ENCODE measurements at places on chromosomes 12 and 14.

DNA sequence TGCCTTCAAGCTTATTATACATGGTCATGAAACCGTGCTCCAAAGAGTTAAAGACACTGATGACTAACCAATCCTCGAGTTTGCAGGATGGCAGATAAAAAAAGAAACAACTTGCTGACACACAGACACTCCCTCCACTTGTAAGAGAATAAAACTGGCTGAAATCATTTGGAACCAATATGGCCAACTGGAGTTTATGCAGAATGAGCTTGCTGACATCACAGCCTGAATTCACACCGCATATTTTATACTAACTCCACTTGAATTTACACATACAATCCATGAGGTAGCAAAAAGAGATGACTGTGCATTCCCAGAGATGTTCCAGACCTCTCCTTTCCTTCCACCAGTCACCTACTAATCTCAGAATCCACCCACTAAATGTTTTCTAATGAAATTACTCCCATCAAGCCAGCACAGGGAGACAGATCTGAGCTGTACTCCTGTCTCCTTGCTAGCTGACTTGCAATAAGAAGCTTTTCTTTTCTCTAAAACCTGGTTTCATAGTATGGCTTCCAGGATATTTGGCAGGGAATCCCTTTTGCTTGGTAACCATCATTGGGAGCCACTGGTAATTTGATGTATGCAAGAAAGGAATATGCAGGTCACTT is 15.8 kb upstream of the PTPRR start:
- DNase-seq, result no peak

- DNase-seq, result no peak
These were observed 279.6 kb upstream of the TMEM132C start for GRCh38 chr12:127987199-127987901.

GRCh38 chr12:67356380-67356774 is 87.2 kb downstream of the CAND1 start:
- DNase-seq, result no peak

DNA sequence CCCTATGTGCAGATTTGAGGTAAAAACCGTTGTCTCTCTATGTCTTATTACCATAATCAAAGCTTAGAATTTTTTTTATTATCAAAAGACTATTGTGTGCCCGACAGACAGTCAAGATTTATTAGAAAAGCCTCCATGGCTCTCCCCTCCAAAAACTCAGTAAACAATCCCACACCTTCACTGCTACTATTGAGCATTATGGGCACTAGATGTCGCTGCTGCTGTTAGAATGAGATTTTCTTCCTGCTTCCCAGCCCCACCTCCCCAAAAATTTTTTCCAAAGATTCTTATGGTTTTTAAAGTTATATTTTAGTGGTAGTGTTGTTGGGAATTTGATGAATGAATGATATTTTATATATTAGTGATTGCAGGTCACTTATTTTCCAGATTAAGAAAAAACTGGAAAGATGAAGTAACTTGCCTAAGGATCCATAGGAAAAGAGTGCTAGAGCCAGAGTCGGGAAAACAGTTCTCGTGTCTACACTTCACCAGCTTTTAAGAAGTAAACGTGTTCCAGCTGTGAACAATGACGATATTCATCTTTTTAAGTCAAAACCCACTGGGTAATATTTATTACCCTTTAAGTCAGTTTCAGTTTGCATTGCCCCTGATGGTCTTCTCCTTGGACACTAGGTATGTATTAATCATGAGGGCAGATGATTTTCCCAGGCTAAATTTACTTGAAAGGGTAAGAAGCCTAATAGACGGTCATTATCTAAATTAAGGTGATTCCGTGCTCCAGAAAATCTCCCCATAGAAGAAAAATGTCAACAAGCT is 12.2 kb upstream of the FOXG1 start:
- no peak for DNase-seq

- no peak for DNase-seq
These were observed 182.3 kb downstream of the SLC41A2 start for GRCh38 chr12:104775731-104776231.

DNA sequence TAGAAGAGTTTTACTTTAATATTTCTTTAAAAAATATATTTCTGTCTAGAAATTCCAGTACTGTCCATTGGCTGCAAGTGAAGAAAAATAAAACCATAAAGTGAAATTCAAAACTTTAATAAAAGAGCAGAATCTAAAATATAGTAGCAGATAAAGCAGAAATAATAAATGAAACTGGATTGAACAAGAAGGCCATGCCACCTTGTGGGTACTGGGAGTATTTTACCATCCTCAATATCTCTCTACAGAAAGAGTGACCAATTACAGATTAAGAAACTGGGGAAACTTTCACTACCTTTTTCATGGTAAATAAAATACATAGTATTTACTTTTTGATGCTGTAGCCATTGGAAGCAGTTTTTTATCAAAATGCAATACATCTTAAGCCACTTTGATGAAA is 220.5 kb downstream of the BCAT1 start:
- DNase-seq, result no peak

DNA sequence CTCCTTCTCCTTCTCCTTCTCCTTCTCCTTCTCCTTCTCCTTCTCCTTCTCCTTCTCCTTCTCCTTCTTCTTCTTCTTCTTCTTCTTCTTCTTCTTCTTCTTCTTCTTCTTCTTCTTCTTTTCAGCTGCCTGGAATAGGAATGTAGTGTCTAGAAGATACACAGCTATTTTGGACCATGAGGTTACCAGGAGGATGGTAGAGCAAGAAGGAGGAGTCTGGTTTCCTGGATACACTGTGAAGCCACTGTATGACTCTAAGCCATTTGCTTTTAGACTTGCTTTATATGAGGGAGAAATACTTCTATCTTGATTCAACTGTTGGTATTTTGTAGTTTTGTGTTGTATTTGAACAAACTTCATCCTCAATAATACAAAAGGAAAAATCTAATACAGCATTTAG is 3.0 kb upstream of the MYBPC1 start:
- no peak for DNase-seq

DNA sequence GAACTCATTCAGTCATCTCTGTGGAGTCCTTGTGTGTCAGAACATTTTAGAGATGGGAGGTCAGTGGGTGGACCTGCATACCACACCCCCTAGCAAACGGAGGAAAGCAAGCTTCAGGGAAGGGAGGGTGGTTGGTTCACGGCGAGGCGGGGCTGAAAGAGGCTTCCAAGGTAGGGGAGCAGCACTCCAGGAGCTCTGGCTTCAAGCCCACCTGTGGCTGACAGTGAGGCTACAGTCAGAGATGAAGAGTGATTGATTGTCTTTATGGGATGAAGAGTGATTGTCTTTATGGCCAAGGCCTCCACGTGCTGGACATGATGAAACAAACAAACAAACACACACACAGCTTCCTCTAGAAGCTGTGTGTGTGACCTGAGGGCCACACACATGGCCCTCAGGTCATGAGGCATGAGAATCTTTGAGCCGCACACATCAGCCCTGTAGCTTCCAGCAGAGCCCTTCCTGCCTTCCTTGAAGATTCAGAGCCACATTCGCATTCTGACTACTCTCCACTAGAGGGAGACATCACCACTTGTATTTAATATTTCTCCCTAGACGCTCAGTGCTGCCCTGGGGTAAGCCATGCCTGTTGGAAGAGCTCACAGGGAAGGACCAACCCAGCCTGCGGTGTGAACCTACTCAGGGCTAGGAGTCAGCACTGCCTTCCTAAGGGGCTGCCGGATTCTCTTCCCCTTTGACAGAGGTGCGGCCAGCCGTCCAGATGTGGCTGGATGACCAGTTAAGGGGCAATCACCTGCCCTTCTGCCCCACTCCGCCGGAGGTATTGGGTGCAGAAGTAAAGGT is 54.4 kb upstream of the KCNA1 start:
- DNase-seq, result no peak

GRCh38 chr12:64452559-64453329 is 824 bp downstream of the TBK1 start:
- DNase-seq, result no peak

- no peak for DNase-seq
These were observed 15.3 kb upstream of the DGLUCY start for GRCh38 chr14:91098591-91098990.

DNA sequence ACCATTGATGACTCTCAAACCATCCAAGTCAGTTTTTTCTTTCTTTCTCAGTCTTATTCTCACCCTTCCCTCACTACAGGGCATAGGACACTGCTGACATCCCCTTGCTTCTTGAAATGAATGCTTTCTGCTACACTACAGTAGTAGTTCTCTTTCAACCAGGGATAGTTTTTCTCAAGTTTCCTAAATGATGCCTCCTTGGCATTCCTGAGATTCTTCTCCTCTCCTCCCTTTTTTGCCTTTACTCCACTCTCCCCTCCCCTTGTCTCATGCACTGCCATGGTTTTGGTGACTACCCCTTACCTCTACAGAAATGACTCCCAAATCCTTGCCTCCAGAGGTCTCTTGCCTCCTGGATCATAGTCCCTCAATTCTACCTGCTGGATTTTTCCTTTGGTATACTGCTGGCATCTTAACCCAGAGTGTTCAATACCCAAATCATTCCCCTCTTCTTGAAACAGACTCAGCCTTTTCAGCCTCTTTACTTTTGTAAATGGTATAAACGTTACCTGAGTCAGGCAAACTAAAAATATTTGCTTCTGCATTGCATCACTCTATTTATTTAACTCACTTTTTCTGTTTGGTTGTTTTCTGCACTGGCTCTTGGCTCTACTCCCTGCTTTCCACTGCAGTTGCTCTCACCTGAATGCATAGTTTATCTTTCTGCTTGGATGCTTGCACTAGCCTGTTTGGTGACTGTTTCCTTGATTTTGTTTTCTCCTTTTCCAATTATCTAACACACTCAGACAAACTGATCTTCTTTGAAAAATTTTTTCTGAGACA is 211.6 kb upstream of the IGF1 start:
- DNase-seq, result no peak

DNA sequence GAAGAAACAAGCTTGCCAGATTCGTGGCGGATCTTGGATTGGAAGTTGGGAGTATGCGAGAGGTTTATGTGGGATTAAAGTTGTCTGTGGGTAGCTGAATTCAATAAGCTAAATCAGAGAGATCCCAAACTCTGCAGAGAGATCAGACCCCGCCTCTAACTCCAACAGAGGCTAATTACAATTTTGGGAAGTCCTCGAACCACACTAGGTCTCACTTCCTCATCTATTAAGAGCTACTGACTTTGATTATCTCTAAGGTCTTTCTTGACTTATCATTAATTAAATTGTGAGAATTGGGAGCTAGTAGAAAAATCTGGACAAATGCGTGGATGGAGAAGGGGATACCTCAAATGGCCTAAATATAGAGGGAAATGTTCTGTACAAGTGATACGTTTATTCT is 9.1 kb downstream of the NTF3 start:
- no peak for DNase-seq

GRCh38 chr14:102866982-102867761 is 55.3 kb upstream of the AMN start:
- DNase-seq, result no peak

DNA sequence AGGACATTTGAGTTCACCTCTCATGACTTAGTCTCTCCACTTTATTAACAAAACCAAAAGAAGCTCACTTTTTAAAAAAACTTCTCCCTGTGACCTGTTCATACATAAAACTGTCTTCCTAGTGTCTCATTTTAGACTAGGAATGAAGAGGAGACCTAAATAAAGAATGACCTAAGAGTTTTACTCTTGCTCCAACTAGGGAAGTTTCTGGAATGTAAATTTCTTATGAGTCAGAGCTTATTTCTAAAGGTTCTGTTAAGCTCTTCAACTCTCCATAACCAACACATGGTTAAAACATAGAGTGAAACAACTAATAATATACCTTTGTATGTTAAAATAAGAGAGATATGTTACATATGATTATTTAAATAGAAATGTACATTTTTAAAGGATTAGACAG is 369.8 kb downstream of the EMP1 start:
- DNase-seq, result no peak

GRCh38 chr12:2152134-2152533 is 99.3 kb downstream of the CACNA1C start:
- no peak for DNase-seq

DNA sequence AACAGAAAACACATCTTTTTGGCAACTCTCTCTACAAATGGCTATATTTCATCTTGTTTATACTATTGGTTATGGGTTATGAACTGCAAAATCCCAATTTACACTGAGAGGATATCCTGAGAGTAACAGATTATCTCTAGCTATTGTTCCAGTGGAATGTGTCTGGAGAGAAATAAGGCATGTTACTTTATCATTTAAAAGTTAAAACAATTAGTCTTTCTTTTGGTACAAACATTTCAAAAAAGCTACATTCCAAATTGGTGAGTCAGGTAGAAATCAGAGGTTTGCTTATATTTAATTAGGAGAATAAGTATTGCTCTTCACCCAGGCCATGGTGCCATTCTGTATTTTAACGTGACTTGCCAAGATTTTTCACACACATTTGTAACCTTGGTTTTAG is 411.6 kb downstream of the CCER1 start:
- no peak for DNase-seq

DNA sequence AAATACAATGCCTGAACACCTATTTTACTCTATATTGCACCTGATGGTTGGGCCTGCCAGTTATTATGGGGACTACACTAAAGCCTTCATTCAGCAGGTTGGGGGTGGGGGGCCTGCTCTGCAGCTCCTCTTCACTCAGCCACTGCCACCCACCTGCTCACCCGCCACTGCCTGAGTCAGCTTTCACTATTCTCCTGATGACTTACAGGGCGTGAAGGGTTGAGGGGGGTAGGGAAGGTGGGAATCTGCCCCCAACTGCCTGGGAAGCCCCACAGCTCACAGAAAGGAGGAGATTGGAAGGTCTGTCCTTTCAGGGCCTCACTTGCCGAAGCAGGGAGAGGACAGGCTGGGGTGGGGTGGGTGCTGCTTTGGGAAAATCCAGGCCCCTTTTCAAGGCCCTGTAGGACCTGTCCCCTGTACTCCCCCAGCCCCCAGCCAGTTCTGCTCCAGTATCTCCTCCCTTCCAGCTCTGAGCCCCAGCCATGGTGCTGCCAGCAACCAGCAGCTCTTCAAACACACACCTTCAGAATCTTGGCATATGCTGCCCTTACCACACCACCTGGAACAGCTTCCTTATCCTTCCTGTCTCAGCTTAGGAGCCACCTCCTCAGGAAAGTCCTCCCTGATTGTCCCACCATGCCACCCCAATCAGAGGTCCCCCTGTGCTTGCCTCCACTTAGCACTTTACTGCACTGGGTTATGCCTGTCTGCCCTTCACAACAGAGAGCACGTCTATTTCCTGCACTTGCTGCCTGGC is 33.1 kb downstream of the IRF2BPL start:
- no peak for DNase-seq

DNA sequence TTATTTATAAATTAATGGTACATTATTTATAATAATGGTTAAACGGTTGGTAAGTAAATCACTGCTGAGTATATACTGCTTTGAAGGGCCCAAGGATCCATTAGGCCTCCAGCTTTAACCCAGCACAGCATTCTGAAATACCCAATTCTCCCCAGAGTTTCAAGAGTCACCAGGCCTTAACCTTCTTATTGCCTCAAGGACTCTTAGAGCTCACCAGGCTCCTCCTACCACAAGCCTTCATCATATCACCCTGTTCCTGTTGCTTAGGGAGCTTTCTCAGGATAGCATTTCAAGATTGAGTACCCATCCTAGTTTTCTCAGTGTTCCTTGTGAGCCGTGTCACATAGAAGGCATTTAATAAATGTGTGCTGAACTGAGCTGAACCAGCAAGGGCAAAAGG is 242.5 kb downstream of the FBXL14 start:
- no peak for DNase-seq

- no peak for DNase-seq
These were observed 377.1 kb upstream of the FAR2 start for GRCh38 chr12:28771968-28772367.

Data from stimulated activated CD8-positive, alpha-beta memory T cell treated with anti-CD3 and anti-CD28 coated beads, Interleukin-7, amount 100 ng/mL, for 24 hours (primary cell).